ENCODE measurements at places on chromosomes 5 and 9.

GRCh38 chr5:53481159-53481886 lies 894 bp downstream of the FST start:
- no peak for DNase-seq

GRCh38 chr9:88072831-88073375 lies 65.4 kb downstream of the SPATA31C2 start:
- no peak for DNase-seq

DNA sequence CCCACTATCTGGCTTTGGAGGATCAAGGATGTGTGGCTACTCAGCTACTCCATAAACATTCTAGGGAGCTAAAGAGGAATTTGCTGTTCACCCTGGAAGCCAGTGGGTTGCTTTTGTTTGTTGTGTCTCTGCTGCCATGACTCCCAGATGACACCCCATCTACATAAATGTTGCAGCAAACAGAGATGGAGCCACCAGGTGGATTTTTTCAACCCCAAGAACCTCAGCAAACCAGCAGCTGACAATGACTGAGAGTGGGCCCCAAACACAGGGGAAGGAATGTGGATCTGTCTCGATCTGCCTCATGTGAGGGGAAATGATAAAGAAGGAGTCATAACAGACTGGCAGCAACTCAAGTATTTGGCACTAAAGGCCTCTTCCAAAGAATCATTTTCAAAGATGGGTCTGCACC lies 132.7 kb upstream of the TNC start:
- DNase-seq, result no peak

- no peak for DNase-seq
Observed at GRCh38 chr5:170450061-170450669, 53.7 kb upstream of the KCNIP1 start.

GRCh38 chr5:108661590-108662219 lies 86.0 kb upstream of the FER start:
- no peak for DNase-seq

DNA sequence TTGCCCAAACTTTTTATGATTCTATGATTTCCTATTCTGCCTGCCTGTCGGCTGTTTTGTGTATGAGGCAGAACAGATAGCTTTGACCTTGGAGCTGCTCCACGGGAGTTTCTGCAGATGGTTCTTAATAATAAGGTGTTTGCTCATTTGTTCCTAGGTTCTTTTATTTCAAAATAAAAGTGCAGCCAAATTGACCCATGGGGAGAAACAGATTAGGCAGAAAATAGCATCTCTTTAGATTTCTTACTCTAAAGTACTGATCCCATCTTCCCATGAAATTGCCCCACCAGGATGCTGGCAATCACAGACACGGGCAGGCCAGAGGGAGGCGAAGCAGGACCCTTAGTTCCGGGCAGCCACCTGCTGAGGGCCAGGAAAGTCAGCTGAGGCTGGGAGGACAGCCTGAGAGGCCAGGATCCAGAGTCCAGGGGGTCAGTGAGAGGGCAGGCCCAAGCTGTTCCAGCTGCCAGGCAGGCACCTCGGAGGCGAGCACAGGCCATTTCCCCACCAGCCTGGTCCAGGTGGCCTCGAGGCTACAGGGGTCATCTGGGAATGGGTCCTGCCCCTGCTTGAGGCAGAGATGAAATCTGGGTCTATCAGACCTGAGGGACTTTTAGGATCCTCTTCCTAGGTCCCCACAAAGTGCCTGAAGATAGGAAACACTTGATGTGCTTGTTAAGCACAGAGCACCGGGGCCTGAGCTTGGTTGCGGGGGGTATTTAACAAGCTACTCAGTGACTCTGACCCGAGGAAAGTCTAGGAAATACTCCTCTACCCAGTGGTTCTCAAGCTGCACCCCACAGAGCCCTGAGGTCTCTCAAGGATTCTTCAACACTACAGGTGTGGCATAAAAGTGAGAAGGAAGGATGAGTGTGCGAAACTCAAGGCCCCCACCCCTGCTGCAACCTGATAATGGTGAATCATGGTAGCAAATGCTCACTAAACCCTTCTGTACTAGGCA lies 145.4 kb downstream of the CMYA5 start:
- DNase-seq, result no peak

GRCh38 chr5:151741678-151742423 lies 16.6 kb downstream of the ATOX1 start:
- DNase-seq, result no peak

DNA sequence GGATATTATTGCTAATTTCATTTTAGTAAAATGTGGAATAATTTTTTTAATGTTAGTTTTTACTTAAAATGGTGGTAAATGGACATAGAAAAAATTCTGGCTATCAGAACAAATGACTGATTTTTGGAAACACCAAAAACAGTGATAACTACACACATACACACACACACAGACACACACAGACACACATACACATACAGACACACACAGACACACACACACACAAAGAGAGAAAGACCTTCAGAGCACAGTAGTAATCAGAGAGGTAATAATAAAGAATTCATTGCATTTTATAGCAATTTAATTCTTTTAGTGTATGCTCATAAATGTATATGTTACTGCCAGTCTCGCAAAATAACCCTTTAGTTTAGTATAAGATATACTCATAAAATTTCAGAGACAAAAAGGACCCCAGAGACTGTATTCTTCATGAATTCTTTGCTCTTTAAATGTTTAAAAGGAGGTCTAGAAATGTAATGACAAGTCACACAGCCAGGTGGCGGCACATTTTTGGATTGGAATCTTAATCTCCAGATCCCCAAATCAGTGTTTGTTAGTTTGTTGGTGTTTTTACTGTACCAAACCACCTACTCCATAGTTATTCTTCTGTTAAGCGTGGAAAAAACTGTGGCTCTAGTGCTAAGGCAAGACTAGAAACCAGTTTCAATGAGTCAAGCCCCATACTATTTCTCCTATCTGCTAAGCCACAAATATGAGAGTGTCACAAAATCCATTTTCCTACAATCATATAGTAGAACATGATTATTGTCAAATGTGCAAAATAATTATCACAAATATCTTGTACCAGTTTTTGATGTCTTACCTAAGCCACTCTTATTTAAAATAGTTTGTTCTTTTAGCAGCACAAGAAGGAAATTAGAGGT lies 109.9 kb downstream of the EDIL3 start:
- DNase-seq, result no peak

DNA sequence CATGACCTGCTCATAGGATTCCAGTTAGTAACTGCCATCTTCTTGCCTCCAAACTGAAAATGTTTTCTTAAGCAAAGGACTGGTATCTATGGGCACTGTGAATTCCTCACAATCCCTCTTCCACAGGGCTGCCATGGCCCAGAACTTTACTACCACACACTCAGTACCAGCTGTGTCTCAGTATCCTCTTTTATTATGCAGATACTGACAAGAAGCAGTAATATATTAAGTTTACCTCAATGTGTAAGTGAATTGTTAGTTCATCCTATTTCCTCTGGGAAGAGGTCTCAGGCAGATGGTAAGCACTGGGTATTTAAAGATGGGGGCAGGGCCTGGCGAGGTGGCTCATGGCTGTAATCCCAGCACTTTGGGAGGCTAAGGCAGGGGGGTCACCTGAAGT lies 320.8 kb upstream of the RFX3 start:
- DNase-seq, result no peak

DNA sequence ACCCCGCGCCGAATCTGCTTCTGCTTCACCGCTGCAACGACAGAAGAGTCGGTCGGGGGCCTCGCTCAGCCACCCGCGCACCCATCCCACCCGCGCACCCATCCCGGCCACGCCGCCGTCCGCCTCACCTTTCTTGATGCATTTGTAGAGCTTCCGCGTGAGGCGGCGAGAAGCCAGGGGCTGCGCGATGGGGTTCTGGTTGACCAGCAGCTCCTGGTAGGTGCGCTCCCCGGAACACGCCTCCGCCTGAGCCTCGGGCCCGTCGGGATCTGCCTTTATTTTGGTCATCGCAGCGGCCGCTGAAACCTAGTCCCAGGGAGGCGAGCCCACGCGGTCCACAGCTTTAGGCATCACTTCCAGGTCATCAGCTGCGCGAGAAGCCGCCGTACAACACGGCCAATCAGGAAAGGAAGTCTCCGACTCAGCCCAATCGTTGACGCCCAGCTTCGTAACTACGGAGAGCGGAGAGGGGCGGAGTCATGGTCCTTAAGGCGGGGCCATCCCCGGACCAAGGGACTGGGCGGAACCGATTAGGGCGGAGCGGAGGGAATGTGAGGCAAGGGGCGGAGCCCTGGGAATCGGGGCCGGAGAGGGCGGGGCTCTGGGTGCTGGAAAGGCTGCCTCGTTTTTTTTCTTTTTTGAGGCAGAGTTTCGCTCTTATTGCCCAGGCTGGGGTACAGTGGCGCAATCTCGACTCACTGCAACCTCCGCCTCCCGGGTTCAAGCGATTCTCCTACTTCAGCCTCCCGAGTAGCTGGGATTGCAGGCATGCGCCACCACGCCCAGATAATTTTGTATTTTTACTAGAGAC lies at the start of gene NHP2:
Gene NHP2, minus strand, starts transcription at position 356 of the 811 bp plus-strand sequence. Its CDS starts 68 bp downstream, at position 288.
- DNase-seq, result peak; percentile 96

DNA sequence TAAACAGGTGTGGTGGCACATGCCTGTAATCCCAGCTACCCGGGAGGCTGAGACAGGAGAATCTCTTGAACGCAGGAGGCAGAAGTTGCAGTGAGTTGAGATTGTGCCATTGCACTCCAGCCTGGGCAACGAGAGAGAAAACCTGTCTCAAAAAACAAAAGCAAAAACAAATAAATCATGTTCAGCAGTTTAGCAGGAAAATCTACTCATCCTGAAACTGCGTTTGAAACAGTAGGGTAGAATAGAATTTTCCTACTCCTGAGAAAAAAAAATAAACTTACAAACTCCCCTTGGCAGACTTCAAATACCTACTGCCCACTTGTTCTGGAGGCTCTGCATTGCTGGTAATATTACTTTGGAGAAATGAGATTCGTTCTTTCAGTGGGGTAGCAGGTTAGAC lies 367.7 kb downstream of the GADD45G start:
- DNase-seq, result no peak

DNA sequence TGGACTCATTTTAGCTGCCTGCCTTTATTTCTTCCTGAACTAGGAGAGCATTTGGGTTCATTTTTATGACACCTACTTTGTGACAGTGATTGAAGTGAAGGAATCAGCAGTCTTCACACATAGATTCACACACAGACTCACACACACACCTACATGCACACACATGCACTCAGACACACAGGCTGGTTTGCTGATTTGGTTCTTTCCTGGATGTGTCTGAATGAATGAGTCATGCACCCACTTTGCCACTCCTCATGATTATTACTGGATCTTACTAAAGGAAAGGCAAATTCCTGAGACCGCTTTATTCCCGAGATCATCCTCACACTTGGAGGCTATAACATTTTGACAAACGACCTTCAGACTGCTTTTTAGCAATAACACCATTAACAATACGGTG lies 529.5 kb downstream of the AGTPBP1 start:
- no peak for DNase-seq

DNA sequence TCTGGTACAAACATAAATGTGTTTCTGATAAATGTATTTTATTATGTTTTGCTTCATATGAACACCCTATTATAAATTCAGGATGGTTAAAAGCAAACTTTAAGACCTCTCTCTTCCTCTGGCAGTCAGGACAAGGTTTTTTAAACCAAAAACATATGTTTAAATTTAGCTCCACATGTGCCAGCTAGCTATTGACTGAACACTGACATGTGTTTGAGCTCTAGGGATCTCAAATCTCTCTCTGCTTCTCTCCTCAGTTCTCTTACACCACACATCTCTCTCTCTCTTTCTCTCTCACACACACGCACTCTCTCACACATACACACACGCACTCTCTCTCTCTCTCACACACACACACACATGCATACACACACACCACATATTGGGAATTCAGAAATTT lies 150.1 kb upstream of the RFX3 start:
- no peak for DNase-seq

DNA sequence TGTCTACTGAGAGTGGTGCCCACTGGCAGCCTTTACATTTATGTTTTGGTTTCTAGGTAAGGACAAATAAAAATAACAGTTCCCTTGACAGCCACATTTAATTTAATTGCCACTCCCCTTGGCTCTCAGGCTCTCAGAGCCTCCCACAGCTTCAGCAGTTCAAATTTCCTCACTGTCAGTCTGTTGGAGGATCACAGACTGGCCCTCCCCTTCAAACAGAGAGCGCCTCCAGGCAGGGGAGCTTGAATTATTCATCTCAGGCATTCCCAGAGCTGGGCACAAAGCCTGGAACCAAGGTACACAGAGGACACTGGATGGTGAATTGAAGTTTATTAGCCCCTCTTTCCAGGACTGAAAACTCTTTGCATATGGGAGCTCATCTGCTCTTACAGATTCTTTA lies 407.7 kb downstream of the SPOCK1 start:
- no peak for DNase-seq

Measured in NCI-H774 (cell line).